Esophagus mucosa (tissue), 1 donor: ENCODE measurements at places on chromosomes 3 and 15. TPM values are rescaled to one million over a fixed set of nuclear protein-coding genes. Genes with fewer than 3 reads are reported as not detected.

The IQCF5 gene
- not detected for total RNA-seq

The ROBO2 gene
- 7.1 TPM for total RNA-seq

The PARP14 gene
- total RNA-seq, result 15.9 TPM

The TTLL13 gene
- total RNA-seq, result not detected

The CRYBG3 gene
- total RNA-seq, result 18.3 TPM

The MKRN2OS gene
- 6.3 TPM for total RNA-seq

DNA sequence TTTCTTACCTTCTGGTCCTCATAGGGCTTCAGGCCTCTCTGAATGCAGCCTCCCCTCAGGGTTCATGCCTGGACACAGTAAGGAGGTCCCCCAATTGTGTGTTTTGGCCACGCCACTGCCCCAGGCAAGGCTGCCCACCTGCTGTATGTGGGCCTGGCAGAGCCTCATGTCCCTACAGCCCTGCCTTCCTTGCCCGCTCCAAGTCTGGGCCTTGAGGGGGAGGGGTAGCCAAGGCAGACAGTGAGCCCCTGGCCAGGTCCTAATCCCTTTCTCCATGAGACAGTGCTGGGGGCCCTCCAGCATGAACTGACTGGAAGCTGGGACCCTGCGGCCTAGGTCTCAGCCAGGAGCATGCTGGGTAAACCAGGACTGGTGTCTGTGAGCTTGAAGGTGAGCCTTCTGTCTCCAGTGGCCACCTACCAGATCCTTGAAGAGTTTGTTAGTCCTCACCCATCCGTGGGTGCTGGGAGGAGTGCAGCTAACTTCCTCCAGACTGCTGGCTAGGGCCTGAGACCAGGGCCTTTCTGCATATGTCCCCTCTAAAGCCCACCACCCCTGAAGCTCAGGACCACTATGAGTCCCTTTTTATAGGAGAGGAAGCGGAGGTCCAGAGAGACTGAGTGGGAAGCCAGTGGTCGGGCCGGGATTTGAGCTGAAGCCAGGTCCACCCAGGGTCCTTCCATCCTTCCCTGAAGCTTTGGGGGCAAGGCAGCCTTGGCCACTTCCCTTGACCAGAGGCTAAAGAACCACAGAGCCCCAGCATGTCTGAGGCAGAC is 8.7 kb downstream of the ZBTB47 start:
- ATAC-seq, result no peak

DNA sequence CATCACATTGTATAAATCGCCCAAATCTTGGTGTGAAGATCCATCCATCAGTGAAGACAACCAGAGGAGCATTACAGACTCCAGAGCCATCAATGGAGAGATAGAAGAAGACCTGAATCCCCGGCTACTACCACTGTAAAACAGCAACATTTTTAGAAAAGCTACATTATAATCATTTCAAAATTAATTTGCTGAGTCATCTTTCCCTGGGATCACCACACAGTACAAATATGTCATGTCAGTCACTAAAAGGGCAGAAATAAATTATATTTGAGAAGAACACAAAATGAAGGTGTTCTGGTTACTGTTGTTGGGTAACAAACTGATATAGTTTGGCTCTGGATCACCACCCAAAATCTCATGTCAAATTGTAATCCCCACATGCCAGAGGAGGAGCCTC is 218.5 kb upstream of the STT3B start:
- ATAC-seq, result no peak

DNA sequence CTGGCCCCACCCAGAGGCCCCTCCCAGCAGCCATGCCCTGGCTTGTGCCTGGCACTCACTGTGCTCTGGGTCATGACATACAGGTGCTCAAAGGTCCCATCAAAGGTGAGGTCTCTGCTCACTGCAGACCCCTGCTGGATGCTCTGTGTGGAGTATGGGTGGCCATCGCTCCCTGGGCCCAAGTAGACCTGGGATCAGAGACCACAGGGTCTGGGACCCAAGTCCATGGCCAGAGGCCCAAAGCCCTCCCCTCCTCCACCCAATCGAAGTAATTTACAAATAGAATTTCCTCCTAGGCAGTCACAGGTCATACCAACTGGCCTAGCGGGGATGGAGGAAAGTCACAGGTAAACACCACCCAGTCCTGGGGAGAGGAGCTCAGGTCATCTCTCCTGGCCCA is 7.6 kb downstream of the PLXNB1 start:
- peak; percentile 30 for ATAC-seq

- peak; percentile 74 for ATAC-seq
Observed at GRCh38 chr3:133821767-133822638, 16.4 kb downstream of the SRPRB start.

DNA sequence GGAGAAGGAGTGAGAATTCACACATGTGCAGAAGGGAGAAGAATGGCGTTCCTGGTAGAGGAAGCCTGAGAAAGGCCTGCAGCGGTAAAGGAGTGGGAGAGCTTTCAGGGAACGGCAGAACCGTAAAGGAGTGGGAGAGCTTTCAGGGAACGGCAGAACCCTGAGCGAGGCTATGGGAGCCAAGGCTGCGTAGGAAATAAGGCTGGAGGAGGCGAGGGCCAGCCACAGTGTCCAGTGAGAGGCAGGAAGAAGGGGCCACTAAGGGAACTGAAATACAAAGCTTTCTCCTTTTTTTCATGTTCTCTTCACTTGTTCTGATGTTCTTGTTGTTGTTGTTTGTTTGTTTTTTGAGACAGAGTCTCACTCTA is 41.6 kb downstream of the GOLGA6L10 start:
- ATAC-seq, result no peak

DNA sequence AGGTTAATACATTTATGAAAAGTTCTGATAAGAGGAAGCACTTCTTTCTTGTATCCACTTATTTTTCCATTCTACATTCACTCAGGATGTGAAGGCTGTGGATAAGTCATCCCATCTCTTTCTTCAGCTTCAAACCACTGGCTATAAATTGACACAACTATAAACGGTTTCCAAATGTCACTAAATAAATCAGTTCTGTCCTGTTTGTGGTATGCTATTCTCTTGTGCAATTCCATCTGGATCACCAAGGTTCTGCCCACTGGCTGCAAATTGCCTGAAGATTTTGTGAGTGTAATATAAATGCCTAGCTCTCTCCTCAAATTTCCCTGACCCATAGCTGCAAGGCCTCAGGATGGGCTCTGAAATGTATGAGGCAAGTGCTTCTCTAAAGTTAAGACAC is 7.1 kb upstream of the LMOD3 start:
- ATAC-seq, result no peak

DNA sequence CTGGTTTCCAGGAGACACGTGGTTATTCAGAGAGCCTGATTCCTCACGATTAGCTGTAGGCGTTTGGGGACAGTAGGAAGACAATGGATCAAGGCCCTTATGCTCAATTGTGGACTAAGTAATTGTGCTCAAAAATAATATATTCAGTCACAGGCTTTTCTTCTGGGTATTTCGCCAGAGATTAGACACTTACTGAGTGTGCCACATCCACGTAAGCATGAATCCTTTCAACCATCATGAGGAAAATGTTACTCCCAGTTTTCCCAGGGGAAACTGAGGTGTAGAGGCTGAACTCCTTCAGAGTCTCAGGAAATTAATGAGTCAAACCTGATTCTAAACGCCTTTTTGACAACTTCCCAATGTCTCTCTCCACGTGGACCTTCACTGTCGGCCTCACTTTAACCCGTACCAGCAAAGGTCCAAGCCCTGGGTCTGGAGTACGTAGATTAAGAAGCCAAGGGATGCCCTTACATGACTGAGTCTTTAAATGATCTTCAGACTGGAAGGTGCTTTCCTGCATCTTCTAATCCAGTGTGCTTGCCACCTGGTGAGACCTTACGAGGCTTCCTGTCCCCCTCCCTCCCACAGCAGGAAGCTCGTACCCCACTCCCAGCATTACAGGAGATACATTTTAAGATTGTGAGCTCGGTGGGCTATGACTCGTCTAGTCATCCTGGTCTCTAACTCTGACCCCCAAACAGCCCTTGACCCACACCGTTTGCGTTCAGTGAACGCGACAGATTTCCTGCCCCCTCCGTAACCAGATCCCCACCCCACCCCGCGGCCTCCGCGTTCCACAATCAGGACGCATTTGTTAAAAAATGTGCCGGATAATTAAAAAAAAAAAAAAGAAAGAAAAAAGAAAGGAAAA is 1.7 kb downstream of the PKM start:
- no peak for ATAC-seq

DNA sequence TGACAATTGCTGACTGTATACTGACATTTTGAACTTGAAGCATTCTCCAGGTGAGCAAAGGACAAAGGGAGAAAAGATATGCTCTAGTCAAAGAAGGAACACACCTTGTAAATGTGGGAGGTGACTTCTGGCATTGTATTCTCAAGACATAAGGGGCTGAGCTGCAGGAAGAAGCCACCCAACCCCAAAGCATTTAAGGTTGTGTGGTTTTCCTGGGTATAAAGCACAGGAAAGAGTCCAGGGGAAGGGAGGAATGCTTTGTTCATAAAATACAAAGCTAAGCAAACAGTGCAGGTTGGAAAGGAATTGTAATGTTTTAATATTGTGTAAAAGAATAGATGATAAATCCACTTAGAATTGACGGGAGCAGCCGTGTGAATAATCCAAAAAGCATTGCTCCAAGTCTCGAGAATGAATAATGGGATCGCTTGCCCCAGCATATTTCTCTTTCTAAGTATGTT is 102.4 kb upstream of the LRIG1 start:
- peak; percentile 67 for ATAC-seq

- no peak for ATAC-seq
Observed at GRCh38 chr15:36817776-36818175, 238.3 kb downstream of the CDIN1 start.

DNA sequence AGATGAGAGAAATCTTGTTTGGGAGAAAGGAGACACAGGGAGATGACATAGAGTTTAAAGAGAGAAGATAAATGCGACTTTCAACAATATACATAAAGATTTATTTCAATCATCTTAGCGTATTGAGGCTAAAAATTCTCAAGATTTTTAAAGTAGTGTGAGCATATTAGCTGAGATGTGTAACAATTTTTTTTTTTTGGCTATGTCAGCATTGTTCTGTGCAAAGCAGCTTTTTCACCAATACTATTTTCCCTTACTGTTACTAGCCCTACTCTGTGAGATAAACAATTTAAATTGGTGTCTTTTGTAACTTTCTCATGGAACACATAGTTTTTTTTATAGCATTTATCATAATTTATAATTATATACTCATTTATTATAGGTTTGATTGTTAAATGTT is 185.2 kb upstream of the ZNF385D start:
- no peak for ATAC-seq

GRCh38 chr3:21745966-21746365 is 5.0 kb downstream of the ZNF385D start:
- no peak for ATAC-seq

- ATAC-seq, result peak; percentile 84
Observed at GRCh38 chr3:170307671-170308405, 49.7 kb upstream of the SKIL start.

DNA sequence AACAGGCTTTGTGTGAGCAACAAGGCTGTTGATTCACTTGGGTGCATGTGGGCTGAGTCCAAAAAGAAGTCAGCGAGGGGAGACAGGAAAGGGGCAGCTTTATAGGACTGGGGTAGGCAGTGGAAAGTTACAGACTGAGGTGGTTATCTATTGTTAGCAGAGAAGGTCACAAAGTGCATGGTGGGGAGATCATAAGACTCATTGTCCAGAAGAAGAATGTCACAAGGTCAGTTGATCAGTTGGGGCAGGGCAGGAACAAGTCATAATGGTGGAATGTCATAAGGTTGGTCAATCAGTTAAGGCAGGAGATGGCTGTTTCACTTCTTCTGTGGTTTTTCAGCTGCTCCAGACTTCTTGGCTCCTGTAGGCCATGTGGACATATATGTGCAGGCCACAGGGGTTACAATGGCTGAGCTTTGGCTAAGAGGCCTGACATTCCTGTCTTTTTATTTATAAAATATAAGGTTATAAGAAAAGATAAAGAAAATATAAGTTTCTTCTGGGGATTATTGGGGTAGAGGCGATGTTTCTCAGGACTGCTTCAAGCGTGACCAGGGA is 69.5 kb upstream of the SNTN start:
- no peak for ATAC-seq

GRCh38 chr3:132756108-132756650 is 34.0 kb upstream of the NPHP3 start:
- no peak for ATAC-seq

GRCh38 chr15:69060744-69061143 is 46.2 kb downstream of the NOX5 start:
- ATAC-seq, result no peak

- ATAC-seq, result peak; percentile 80
Observed at GRCh38 chr3:123036352-123037014, 8.9 kb upstream of the SEMA5B start.

- ATAC-seq, result no peak
Observed at GRCh38 chr3:22748453-22749045, 454.6 kb upstream of the UBE2E2 start.

GRCh38 chr3:41450416-41451231 is 251.3 kb downstream of the CTNNB1 start:
- no peak for ATAC-seq

DNA sequence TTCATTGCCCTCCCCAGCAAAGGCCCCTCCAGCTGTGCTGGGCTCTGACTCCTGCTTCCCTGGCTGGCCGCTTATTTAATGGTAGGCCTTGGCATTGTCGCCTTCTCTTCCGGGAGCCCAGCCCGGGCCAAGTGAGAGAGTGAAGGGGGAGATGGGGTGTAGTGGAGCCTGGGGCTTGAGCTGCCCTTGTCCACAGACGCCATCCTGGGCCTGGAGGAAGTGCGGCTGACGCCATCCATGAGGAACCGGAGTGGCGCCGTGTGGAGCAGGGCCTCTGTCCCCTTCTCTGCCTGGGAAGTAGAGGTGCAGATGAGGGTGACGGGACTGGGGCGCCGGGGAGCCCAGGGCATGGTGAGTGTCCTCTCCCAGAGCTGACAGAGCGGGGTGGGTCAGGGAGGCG is 3.3 kb downstream of the LMAN1L start:
- ATAC-seq, result no peak

DNA sequence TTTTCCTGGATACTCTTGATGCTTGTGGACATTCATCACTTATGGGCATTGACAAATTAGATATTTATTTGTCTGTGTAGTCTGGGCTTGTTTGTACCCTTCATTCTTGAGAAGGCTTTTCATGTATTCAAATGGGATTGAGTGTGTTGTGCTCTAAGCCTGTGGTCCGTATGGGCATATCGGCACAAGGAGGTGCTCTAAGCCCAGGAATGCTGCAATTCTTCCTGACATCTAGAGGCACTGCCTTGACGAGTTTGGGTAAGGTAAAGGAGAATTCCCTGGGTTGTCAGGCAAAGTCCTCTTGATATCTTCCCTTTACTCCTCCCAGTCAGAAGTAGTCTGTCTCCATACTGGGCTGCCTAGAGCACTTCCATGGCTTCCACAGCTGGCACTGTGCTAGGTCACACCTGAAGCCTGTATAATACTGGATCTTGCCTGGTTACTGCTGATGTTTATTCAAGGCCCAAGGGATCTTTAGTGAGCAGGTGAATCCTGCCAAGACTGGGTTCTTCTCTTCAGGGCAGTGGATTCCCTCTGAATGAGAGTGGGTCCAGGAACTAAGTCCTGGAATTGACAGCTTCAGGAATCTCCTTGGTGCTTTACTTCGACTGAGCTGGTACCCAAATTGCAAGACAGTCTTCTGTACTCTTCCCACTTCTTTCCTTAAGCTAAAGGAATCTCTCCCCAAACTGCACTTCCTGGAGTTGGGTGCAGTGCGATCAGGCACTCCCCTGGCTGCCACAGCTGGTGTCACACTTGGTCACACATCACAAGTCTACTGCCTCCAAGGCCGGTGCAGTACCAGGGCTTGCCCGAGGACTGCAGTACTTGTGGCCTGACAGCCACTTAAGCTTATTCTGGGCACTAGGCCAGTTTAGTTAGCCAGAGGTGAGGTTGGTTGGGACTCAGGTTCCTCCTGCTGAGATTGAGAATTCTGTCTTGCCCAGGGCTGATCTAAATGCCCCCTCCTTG is 46.0 kb downstream of the GALK2 start:
- ATAC-seq, result peak; percentile 94

GRCh38 chr15:94239474-94239873 is 8.1 kb downstream of the MCTP2 start:
- ATAC-seq, result peak; percentile 85

- ATAC-seq, result no peak
Observed at GRCh38 chr3:53597136-53597915, 102.9 kb downstream of the CACNA1D start.
